CD4-positive, alpha-beta T cell treated with Interleukin-4 for 4 hours (primary cell): ENCODE measurements at places on chromosomes 5 and 9.

- DNase-seq, result no peak
Measured at GRCh38 chr9:98442114-98442513, 186.7 kb upstream of the TBC1D2 start.

GRCh38 chr9:129110740-129111527 is at the start of the genes CRAT and PTPA:
Gene CRAT (minus strand): TSS chr9:129110793. CDS start chr9:129110509, 284 bp downstream.
Gene PTPA (plus strand): TSS chr9:129111415. CDS start chr9:129111601, 186 bp downstream.
- peak; percentile 93 for DNase-seq

DNA sequence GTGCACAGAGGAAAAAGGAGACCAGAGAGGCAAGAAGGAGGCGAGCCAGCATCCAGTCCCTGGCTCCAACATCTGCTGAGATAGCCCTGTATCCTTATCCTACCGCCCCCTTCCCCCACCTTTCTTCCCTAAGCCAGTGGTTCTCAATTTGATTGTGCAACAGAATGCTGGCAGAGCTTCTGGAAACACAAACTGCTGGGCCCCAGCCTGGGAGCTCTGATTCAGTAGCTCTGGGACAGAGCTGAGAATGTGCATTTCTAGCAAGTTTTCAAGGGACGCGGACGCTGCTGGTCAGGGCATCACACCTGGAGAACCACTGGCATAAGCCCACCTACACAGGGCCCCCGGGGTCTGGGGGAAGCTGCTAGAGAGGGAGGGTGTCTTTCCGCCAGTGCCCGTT is 21.1 kb downstream of the AK8 start:
- DNase-seq, result no peak

- no peak for DNase-seq
Measured at GRCh38 chr9:14080959-14081542, 232.9 kb downstream of the NFIB start.

- DNase-seq, result no peak
Measured at GRCh38 chr5:78779262-78779661, 130.7 kb upstream of the LHFPL2 start.

DNA sequence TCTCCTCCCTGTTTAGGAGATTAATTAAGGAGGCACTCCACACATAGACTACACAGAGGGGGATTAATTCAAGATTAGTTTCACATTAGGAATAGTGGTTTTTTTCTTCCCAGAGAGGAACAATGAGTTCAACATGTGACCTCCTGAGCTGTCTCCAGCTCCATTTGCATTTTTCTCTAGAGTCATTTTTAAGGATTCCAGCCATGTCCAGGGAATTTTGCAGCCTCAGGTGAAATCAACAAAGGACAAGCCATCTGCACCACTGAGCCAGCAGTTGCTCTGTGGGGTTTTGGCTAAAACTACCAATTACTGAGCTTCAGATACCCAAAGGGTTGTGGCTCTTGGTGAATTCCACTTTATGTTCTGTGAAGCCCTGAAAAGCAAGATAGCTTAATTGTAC is 258.5 kb upstream of the PPP1R2B start:
- DNase-seq, result no peak

DNA sequence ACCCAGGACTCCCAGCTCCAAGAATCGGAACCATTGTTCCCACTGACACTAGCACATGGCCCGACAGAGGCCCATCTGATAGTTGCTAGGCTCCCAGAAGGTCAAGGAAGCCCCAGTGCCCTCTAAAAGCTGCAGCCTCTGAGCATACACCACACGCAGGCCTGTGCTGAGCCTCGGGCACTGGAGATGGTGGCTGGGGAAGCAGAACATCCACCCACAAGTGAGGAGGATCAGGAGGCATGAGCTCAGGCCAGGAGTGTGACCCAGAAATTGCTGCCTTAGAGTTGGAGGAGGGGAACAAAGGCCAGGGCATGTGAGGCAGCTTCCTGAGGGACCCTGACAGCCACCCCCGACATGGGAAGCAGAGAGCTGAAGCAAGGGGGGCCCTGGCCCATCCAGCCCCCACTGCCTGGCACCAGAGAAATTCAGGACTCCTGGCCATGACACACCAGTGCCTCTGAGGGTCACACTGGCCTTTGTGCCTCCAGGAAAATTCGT is 21.4 kb downstream of the IPPK start:
- DNase-seq, result no peak
